ENCODE measurements at places on chromosomes 5 and 9. TPM values are rescaled to one million over a fixed set of nuclear protein-coding genes. Genes with fewer than 3 reads are reported as not detected.

The CDH18 gene
- total RNA-seq: not detected

The ERAP2 gene
- total RNA-seq: 5.9 TPM

The THBS4 gene
- total RNA-seq: 8.5 TPM

The C9orf85 gene
- 9.0 TPM for total RNA-seq

The CRHBP gene
- total RNA-seq: 10.3 TPM

The FSD1L gene
- total RNA-seq: 1.7 TPM

The GAPT gene
- not detected for total RNA-seq

The TSLP gene
- 1.8 TPM for total RNA-seq

The ABO gene
- total RNA-seq: 2.5 TPM

The GABRA6 gene
- total RNA-seq: not detected

The ANKRD20A1 gene
- total RNA-seq: 2.6 TPM

GRCh38 chr5:101673120-101673519, 623.0 kb downstream of the SLCO4C1 start:
- DNase-seq: no peak

GRCh38 chr5:142969624-142970439, 199.7 kb downstream of the ARHGAP26 start:
- no peak for DNase-seq

- no peak for DNase-seq
Observed at GRCh38 chr9:28951945-28952344, 1378.7 kb upstream of the C9orf72 start.

- DNase-seq: no peak
Observed at GRCh38 chr9:117725426-117725887, 21.3 kb downstream of the TLR4 start.

DNA sequence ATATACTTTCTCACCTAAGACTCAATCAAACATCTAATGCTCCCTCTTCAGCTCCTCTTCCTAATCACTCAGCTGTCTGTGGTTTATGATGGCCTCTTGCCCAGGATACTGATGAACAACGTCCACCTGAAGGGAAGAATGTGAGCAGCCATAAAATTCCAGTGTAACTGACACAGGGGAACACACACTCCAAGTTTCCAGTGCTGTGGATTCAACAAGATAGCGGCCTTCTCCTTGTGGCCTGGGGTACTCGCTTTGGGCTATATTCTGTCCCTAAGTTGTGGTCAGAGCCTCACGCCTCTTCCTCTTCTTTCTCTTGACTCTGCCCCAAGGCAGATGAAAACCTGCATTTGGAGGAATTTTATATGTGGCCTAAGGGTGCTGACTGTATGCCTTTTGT, 11.7 kb downstream of the B4GALT1 start:
- peak; percentile 48 for DNase-seq

- DNase-seq: no peak
Observed at GRCh38 chr5:103333376-103333775, 74.8 kb downstream of the MACIR start.

DNA sequence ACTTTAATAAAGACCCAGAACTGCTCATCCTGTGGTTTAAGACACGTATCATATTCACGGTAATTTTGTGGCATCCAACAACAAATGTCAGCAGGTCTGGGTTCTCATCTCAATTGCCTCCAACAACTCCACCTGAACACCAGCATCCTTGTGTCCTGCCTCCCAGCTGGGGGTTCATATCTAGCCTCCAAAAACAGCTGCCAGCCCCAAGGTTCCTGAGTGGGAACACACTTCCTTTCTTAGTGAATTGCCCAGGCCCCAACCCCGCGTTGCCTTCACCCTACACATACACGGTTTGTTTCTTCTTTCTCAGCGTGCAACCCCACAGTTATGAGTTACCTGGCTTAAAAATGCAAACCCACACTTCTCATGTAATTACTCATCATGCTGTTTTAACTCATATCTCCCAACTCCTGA, 77.9 kb downstream of the SEMA4D start:
- no peak for DNase-seq

GRCh38 chr5:122391621-122392020, 79.6 kb downstream of the SNCAIP start:
- no peak for DNase-seq

- DNase-seq: peak; percentile 62
Observed at GRCh38 chr9:113807173-113808061, 68.7 kb upstream of the ZNF618 start.

DNA sequence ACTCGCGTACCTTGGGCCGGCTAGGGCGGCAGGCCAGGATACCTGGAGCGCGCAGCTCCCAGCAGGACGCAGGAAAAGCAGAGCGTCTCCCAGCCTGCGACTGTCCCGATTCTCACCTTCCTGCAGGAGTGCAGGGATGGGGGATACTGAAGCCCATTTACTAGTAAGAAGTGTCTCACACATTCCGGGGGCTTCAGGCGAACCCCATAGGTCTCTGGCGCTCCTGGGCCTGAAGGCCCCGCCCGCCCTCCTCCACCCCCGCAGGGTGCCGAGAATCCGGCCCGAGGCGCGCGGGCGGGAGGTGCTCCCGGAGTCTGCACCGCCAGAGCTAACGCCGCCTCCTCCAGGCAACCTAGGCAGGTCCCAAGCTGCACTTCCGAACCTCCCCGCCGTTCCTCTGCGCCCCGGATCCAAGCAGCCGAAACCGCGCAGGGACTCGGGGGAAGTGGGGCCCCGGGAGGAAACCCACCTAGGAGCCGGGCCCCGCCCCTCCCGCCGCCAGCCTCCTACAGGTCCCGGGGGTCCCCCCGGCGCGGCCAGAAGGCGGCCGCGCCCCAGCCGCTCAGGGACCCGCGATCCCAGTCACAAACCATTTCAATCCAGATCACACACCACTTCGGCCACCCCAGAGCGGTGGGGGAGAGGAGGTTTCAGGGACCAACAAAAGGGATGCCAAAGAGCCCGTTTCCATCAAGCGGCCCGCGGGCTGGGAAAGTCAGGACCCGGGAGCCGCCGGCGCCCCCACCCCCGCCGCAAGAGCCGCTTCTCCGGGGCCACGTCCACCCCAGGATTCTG, 1.2 kb downstream of the ROR2 start:
- DNase-seq: peak; percentile 59

GRCh38 chr5:54616518-54617220, 99.1 kb downstream of the SNX18 start:
- DNase-seq: no peak

GRCh38 chr9:107367727-107368502, 84.8 kb downstream of the RAD23B start:
- DNase-seq: no peak

GRCh38 chr5:56310711-56311204, 77.6 kb upstream of the ANKRD55 start:
- DNase-seq: no peak

GRCh38 chr5:73387601-73388305, 60.8 kb downstream of the FOXD1 start:
- DNase-seq: no peak

- DNase-seq: no peak
Observed at GRCh38 chr5:22471154-22471553, 382.0 kb downstream of the CDH12 start.

DNA sequence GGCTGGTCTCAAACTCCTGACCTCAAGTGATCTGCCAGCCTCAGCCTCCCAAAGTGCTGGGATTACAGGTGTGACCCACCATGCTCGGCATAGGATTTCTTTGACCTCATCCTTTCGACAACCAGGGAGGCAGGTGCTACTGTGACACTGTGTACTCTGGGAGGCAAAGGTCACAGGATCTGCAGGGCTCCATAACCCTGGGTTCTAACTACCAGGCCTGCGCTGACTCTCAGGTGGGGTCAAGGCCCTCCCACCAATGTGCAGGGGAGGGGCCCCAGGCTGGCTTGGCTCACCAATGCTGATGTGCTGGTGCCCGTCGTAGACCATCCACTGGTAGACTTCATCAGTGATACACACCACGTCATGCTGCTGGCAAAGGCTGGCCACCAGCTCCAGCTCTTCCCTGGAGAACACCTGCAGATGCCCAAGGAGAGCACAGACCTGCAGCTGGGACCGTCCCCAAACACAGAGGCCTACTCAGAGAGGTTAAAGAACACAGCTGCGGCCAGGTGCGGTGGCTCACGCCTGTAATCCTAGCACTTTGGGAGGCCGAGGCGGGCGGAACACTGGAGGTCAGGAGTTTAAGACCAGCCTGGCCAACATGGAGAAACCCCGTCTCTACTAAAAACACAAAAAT, 7.0 kb upstream of the SPOUT1 start:
- DNase-seq: no peak

DNA sequence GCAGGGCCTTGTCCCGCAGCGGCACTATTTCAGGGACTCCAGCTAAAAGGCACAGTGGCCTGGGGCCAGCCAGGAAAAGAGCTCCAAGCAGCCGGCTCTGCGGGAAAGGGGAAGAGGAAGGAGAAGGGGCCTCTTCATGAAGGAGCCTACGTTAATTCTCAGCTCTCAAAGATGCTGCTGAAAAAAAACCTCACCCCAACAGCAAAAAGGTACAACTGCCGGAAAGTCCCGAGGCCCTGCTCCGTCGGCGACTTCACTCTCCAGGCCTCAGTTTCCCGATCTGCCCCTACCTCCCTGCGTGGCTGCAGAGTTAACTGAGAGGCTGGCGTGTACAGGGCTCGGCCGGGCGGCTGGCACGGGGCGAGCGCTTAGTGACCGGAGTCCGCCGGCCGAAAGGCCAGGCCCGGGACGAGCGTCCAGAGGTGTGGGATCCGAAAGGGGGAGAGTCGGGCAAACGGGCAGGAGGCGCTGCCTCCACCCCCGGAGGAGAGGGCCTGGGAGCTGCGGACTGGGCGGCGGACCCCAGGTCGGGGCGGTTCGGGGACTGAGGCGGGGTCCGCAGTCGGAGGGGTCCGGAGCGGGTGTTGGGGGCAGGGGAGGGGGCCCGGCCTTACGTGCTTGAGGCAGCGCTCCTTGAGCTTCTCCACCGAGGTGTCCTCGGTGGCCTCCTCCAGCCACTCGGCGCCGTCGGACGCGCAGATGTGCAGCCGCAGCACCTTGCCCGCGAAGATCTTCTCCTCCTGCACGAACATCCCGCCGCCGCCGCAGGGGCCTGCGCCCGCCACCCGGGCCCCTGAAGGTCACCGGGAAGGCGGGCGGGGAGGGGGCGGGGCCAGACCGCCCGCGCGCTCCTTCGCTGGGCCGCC, 529 bp downstream of the UBAC1 start:
- DNase-seq: no peak

- DNase-seq: no peak
Observed at GRCh38 chr9:13755551-13755950, 476.1 kb upstream of the MPDZ start.

DNA sequence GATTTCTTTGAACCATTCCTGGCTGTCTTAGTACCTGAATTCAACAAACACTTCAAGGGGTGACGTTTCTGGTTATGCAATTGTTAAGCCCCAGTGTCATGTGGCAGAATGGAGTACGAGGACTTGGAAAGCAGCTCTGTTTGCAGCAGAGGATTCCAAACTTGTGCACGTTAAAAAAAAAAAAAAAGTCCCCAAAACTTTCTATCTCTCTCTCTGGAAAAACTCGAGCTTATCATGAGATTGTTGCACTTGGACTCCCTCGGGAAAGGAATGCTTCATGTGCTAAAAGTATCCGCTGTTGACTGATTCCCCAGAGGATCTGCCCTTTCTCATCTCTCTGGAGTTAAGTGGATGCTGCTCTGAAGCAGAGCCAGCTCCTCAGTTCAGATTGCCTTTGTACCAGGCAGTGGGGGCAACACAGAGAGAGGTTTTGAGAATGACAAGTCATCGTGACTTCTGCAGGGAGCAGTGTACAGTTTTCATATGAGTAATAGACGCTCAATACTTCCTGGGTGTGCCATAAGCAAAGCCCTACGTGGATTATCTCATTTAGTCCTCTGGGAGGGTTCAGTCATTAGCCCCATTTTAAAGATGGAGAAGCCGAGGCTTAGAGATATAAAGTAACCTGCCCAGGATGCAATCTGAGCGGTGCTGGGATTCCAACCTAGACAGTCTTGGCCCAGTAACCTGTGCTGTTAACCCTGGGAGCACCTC, 28.1 kb downstream of the TMOD1 start:
- DNase-seq: no peak

DNA sequence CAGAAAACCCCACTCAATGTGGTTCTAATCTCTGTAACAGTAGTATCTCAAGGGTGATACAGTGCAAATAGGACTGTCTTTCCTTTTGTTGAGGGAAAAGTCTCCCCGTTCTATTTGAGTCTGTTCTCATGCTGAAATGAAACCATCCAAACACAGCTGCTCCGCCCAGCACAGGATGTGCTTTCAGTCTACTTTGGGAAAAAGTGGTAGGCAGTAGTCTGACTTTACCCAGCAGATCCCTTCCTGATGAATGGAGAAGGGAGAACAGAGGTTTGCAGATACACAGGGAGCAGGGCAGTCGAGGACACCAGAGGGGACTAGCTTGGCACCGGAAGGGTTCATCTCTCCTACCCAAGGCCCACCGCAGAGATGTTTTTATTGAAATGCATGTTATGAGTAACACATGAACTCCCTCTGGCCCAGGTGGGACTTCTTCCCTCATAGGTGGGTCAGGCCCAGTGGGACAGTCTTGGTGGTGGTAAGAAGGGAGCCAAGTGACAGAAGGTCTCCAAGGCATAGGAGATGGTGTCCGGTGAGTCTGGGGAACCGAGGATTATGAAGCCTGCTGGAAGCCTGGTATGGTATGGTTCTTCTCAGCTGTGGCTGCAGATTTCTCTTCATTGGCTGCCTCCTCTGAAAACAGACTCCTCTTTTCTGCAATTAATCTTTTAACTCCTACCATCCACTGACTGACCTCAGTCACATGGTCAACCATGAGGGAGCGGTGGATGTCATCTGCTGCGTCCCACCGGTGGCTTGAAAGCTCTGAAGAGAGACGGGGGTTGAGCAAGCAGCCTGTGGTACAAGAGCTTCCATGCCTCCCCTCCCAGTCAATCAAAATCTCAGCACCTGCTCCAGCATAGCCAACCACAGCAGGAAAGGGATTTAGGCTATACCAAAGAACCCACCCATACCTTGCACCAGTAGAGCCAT, 3.0 kb downstream of the EIF4EBP3 start:
- DNase-seq: no peak

- no peak for DNase-seq
Observed at GRCh38 chr5:115124741-115125140, 45.0 kb downstream of the TRIM36 start.

GRCh38 chr5:125326150-125326510, 579.7 kb upstream of the ZNF608 start:
- DNase-seq: no peak

GRCh38 chr5:160491438-160491837, 69.8 kb downstream of the PTTG1 start:
- no peak for DNase-seq

GRCh38 chr5:61767231-61768080, 435.4 kb downstream of the ZSWIM6 start:
- DNase-seq: no peak

DNA sequence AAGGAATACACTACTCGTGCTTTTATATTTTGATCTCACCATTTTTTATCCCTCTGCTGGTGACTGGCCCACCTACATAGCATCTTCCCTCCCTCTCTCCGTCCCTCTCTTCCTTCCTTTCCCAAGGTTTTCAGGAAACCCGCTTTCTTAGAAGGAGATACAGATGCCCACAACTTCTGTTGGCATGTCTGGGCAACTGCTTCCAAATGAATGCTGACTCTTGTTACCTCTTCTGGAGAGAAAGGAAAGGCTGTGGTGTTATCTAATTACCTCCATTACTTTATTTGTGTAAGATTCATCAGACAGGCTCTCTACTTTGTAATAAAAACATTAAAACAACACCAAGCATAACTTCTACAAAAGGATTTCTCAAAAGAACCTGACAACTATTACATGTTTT, 20.2 kb downstream of the FANCC start:
- DNase-seq: no peak
